ENCODE measurements at places on chromosomes 5 and 9.

DNA sequence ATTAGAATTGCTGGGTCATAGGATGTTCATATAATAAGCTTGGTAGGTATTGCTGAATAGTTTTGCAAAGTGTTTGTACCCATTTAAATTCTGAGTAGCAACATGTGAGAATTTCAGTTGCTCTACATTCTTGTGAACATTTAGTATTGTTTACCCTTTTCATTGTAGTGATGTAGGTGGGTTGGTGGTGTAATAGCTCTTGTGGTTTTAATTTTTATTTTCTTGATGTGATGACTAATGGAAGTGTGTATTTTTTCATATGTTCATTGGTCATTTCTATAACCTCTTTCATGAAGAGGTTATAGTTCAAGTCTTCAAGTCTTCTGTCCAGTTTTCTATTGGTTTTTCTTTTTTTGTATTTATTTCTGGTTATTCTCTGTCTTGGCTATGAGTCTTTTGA, 34.4 kb downstream of the RASA1 start:
- DNase-seq, result no peak

DNA sequence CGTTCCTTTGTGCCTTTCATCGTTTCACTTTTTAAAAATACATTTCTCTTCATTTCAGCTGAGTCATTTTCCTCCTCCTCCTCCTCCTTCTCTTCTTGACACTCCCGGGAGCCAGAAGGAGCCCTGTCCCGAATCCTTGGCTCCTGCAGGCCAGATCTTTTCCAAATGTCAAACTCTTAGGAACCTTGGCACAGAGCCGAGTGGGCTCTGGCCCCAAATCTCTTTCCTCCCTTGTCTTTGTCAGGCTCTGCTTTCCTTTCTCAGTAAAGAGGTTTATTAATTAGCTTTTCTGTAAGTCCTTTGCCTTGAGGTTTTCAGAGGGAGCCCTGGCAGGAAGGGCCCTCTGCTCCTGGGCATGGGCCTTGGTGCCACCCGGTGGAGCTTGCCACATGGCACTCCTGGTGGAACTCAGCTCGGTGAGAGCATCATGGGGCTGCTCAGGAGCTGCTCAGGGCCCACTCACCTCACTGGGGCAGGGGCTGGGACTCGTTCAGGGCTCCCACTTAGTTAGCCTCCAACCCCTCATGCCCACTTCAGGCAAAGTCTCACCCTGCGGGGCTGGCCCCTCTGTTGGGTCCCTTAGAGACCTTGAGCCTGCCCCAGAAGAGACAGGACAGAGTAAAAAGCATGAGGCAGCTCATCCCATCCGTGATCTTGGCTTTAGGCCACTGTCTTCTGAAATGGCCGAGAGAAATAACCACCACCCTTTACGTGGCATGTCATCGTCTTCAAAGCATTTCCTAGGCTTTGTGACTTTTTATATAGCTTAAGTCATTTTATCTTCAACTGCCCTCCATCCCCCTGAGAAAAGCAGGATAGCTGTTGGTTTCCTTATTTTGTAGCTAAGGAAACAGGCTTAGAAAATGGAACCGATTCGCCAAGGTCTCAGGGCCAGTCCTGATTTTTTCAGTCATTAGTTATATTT, 17.1 kb downstream of the STC2 start:
- DNase-seq, result no peak

DNA sequence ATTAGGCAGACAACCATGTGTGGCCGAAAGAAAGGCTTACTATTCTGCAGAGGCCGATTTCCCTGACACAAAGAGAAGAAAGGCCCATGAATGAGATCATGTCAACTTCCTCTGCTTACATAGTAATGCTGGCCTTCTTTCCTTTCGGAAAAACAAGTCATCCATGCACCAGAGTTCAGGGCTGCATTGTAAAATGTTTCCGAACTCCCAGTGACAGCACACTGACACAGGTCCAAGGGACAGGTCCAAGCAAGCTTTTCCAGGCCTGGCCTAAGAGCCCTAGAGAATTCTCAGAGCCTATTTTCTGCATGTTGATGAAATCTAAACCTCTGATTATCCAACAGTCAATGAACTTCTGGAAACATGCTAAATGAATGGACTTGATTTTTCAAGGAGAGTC, 140.9 kb downstream of the ZNF608 start:
- no peak for DNase-seq

DNA sequence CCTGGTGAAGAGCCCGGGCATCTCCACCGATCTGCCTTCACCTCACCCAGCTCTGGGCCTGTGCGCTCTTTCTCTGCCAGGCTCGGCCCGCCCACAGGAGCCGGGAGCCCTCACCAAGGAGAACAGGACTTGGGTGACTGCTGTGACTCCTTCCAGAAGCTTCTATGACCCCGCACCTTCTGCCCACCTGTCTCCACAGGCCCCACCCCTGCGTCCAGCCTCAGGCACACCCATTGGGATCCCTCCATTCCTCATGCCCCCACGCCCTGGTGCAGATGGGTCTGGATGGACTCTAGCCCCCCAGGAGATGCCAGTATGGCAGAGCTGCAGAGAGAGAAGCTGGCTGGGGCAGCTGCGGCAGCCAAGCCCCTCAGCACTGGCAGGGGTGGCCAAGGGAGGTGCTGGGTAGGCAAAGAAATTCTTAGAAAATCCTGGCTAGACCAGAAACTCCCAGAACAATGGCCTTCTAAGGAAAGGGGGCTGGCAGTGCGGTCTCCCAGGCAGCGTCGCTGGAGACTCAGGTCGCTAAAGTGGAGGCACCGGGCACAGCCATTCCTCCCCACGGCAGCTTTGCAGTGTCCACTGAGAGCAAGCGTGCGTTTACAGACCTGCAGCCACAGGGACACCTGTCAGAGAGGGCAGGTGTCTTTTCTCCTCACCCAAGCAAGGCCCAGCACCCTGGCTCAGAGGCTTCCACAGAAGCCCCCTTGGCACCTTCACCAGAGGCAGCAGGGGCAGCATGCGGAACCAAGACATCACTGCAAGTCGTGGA, 17.3 kb downstream of the LPCAT1 start:
- no peak for DNase-seq

GRCh38 chr5:121500310-121500709, 351.4 kb upstream of the FTMT start:
- DNase-seq, result no peak

All from activated CD8-positive, alpha-beta memory T cell treated with anti-CD3 and anti-CD28 coated beads, Interleukin-2, amount 50 U/mL, for 48 hours (primary cell).